A549 treated with Hydrocortisone at 1 μM for 4 hours (cell line): ENCODE measurements at places on chromosomes 11 and 22. TPM values are rescaled to one million over a fixed set of nuclear protein-coding genes. Genes with fewer than 3 reads are reported as not detected.

The F2 gene
- 1.7 to 3.3 TPM (median 2.3 TPM) in 5 replicates for total RNA-seq

The CALCB gene
- 0.10 to 0.23 TPM (median 0.17 TPM) in 5 replicates for total RNA-seq

The IGSF22 gene
- total RNA-seq, result 0.02 TPM in 1 of 5 replicates, not detected in the others

The PLEKHB1 gene
- total RNA-seq, result 0.44 to 1.3 TPM (median 1.2 TPM) in 5 replicates

The TTC17 gene
- total RNA-seq, result 25.9 to 35.6 TPM (median 27.7 TPM) in 5 replicates

The PRSS23 gene
- total RNA-seq, result 392 to 459 TPM (median 424 TPM) in 5 replicates

The MS4A8 gene
- total RNA-seq, result not detected in 5 replicates

The SLC37A2 gene
- 0.10 to 0.21 TPM (median 0.15 TPM) in 5 replicates for total RNA-seq

The C11orf87 gene
- 0.01 to 0.05 TPM (median 0.01 TPM) in 3 of 5 replicates, not detected in the others for total RNA-seq

The GLYATL2 gene
- not detected in 5 replicates for total RNA-seq

The AAMDC gene
- 26.2 to 31.4 TPM (median 29.1 TPM) in 5 replicates for total RNA-seq

The CTSW gene
- total RNA-seq, result 0.06 to 0.13 TPM (median 0.09 TPM) in 3 of 5 replicates, not detected in the others

The SCGB1D2 gene
- 0.28 TPM in 1 of 5 replicates, not detected in the others for total RNA-seq

The ARFGAP2 gene
- total RNA-seq, result 28.5 to 37.3 TPM (median 28.7 TPM) in 5 replicates

The CPSF7 gene
- 63.9 to 84.3 TPM (median 68.6 TPM) in 5 replicates for total RNA-seq

The SLC6A5 gene
- total RNA-seq, result not detected in 5 replicates

The SPDYC gene
- not detected in 5 replicates for total RNA-seq

The GPR83 gene
- 0.07 to 0.10 TPM (median 0.07 TPM) in 5 replicates for total RNA-seq

The ABCG4 gene
- total RNA-seq, result 0.26 to 0.40 TPM (median 0.33 TPM) in 5 replicates

The CRACR2B gene
- 3.0 to 6.3 TPM (median 5.7 TPM) in 5 replicates for total RNA-seq

The TBC1D10A gene
- 9.4 to 10.5 TPM (median 9.5 TPM) in 5 replicates for total RNA-seq
